ENCODE measurements at places on chromosomes 16 and 17.
A peak's percentile ranks its signal among the peaks of the same experiment; 100 is the strongest.

DNA sequence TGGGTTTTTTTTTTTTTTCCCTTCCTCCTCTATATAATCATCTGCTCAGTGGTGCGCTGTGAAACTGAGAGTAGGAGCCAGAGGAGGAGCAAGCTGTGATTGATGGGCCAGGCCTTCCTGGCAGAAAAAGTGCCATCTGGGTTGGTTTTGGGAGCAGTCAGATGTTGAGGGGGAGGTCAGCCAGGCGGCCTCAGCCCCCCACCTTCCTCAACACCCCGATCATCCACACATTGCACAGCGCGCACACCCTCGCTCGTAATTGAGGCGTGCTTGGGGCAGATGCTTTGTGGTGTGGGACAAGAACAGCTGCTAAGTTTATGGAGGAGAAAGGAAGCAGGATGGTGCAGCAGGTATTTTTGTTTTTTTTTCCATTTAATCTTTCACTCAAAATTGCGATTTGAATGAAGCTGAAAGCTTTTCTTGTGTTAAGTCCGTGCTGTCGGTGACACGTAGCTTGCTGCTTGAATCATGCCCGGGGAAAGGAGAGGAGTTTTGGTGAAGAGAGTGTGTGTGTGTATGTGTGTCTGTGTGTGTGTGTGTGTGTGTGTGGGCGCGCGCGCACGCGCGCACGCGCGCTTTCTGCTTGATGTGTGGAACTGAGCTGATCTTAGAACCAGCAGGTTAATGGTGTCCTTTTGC lies 177.4 kb downstream of the RBFOX1 start:
- no peak for DNase-seq

GRCh38 chr17:16926571-16927451 lies 45.1 kb downstream of the TNFRSF13B start:
- DNase-seq, result no peak

DNA sequence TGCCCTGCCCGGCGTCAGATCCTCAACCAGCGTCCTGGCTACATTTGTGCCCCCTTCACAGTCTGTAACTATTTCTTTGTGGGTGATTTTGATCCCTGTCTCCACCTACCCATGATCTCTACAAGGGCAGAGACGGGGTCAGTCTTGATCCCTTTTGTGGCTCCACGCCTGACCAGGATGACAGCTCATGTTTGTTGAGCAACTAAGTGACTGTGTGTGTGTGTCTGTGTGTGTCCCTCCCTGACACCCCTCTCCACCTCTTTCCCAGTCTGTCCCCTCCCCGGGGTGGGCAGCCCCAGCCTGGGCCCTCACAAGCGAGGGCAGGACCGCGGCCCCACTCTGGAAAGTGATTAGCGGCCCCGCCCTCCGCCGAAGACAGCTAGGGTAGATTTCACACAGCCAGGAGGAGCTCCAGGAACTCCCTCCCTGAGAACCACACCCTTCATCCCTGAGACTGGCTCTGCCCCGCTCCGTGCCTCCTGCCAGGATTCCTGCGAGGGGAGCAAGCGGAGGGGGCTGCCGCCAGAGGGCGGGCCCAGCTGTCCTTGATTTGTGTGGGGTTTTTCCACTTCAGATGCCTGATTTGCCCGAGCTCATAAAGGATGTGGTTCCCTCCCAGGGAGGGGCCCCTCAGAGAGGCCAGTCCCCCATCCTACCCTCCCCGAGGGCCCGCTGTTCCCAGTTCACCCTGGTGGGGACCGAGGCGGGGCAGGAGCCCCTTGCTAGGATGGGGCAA lies 5.3 kb upstream of the HS3ST6 start:
- DNase-seq, result no peak

GRCh38 chr17:297758-298157 lies 54.8 kb downstream of the RPH3AL start:
- no peak for DNase-seq

DNA sequence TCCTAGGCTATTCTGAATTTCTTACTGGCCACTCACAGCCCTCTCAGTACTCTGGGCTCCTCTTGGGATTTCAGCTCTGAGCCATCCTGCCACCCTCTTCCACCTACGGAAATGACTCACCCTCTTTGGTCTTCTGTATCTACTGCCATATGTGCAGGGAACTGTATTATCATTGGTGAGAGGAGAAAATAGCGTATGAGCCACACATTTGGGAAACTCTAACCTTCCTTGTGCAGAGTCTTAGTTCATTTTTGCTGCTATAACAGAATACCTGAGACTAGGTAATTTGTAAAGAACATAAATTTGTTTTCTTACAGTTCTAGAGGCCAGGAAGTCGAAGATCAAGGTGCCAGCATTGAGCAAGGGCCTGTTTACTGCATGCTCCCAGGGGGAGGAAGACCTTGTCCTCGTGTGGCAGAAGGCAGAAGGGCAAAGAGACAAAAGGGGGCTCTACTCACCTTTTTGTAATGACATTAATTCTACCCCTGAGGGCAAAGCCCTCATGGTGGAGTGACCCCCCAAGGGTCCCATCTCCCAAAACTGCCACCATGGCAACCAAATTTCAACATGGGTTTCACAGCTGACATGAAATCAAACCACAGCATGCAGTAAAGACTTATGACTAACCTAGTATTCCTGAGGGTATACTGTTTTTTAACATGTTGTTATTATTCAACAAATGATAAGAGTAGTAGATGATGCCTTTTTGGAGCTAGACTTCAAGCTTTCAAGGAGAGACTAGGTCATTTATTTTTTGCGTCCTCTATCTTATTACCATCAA lies 191.8 kb downstream of the PRKCA start:
- DNase-seq, result peak; percentile 59

GRCh38 chr17:43416998-43417890 lies 18.5 kb downstream of the ARL4D start:
- DNase-seq, result no peak

DNA sequence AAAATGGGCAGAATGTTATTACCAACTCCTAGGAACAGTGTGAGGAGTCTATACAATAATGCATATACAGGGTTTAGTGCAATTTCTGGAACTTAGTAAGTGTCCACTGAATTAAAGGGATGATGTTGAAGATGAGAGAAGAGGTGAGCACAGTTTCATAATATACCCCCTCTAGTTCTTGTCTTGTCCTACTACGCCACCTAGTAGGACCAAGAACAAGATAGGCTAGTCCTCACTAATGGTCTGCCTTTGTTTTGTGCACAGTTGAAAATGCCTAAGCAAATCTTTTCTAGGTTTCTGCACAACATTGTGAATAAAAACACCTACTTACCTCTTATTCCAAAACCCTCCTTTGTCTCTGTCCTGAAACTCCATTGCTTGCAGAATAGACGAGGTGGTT lies 670.2 kb downstream of the CDH8 start:
- no peak for DNase-seq

DNA sequence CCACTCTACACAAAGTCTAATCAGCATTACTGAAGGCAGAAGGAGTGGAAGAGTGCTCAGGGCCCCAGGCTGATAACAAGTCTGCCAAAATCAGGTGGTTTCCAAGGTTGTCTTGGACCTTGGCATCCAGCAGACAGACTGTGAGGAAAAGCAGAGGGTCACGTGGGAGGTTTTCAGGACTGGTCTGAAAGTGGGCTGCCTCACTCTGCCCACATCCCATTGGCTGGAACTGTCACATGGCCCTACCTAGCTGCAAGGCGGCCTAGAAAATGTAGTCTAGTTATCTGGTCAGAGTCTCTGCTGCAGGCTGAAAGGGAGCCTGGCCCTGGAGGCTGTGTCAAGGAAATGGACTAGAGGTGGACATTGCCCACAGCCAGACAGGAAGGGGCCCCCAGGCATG lies 310.7 kb upstream of the ASIC2 start:
- DNase-seq, result no peak

DNA sequence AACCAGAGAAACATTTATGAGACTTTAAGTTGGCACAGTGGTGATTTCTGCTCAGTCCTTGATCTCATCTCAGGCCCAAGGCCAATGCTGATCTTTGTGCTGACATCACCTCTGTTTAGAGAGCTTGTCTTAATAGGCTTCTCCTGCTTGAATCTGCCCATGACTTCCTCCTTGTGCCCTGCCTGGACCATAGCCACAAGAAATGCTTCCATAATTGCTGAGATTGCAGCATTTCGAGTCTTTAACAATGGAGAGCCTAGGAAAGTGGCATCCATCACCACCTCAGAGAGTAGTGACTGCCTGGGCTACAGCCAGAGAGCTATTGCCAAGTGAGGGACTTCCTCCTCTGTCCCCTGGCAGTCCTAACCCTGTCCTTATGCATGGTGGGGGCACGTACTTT lies 25.1 kb upstream of the MMP2 start:
- DNase-seq, result no peak

DNA sequence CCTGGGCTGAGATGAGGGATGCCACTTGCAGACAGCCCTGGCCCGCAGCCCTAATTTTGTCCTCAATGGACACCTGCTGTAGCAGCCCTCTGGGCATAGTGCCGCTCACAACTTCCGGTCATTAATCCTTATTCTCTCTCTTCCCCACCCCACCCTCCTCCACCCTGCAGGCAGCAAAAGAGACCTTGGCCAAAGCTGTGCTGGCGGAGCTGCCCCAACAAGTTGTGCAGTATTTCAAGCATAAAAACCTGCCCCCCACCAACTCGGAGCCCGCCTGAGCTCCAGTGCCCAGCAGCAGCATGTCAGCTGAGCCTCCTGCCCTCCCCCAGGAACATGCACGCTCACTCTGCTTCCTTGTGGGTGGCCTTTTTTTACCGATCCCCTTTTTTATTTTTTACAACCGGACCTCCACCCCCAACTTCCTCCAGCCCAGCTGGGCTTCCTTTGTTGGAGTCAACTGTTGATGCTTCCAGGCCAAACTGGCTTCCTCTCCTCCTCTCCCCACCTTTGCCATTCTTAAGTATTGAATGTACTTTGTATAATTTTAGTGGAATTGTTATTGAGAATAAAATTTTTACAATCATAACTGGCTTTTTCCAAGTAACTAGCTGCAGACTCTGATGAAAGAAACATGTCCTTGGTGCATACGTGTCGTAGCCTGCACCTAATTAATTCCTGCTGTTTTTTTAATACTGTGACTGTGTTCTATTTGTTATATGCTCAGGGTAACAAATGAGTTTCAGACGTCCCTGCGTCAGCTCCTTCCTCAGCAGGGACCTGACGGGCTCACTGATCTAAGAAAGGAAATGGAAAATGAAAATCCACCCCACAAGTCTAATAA lies 38.2 kb downstream of the PSME3IP1 start:
- DNase-seq, result no peak

- DNase-seq, result no peak
Measured at GRCh38 chr16:68948230-68948910, 105.0 kb downstream of the TANGO6 start.

DNA sequence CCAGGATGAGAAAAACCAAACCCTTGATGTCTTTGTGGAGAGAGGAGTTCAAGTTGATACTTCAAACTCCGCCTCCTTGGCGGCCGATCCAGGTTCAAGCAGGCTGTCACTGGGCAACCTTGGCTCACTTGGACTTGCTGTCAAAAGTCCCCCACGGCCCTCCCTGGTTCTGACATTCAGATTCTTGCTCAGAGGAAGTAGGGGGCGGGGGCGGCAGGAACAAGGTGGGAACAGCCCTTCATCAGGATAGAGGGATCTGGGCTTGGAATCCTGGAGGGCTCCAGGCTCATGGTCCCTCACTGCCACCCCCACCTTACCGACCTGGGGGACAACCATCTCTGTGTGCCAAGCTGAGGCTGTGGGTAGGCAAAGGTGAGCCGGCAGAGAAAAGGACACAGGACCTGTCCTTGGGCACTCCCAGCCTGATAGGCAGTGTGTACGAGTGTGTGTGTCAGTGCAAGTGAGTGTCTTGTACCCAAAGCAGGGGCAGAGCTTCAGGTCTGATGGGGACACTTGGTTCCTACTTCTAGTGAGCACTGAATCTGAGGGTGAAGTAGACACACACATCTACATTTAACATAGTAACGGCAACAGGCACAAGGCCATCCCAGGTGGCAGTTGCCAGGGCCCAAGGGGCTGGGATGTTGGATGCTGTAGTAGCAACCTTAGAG lies 6.6 kb upstream of the TSPOAP1 start:
- no peak for DNase-seq

GRCh38 chr17:11899537-11899942 lies 97.7 kb downstream of the ZNF18 start:
- DNase-seq, result no peak

GRCh38 chr16:622920-623280 lies 7.9 kb upstream of the WFIKKN1 start:
- no peak for DNase-seq

DNA sequence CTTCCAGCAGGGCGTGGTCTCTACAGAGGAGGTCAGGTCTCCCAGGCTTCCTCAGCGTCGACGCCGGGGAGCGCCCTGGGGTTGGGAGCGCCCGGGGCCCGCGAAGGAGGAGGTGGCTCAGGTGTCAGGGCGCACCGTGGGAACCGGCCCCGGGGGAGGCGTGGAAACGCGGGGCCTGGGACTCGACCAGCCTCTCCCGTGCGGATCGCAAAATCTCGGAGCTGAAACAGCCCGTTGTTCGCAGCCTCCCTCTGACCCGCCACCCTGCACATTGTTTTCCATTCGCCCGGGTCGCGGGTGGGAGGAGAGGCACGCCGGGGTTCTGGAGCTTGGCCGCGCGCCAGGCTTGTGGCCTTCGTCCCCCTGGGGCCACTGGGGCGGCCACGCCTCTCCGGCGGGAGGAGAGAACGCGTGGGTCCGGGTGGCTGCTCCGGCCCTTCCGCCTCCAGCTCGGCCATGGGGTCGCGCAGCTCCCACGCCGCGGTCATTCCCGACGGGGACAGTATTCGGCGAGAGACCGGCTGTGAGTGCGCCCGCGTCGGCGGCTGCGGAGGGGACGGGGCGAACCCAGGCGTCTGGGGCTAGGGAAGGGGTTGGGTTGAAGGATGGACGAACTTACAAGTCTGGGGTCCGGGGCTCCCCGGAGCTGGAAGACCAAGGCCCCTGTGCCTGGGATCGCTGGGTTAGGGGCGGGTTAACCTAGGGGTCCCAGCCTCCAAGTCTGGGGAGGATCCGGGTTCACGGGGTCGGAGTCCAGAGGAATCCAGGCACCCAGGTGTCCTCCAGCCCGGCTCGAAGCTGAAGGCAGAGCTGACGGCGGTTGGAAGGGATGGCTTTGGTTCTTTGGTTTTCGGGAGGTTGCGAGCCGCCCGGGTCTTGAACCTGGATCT lies at the start of gene CHP2:
CHP2 (plus strand) TSS at position 433 of the 890 bp plus-strand sequence; CDS start at position 457, 24 bp downstream.
- DNase-seq, result no peak

- no peak for DNase-seq
Measured at GRCh38 chr17:73592079-73592415, 52.2 kb downstream of the SDK2 start.

DNA sequence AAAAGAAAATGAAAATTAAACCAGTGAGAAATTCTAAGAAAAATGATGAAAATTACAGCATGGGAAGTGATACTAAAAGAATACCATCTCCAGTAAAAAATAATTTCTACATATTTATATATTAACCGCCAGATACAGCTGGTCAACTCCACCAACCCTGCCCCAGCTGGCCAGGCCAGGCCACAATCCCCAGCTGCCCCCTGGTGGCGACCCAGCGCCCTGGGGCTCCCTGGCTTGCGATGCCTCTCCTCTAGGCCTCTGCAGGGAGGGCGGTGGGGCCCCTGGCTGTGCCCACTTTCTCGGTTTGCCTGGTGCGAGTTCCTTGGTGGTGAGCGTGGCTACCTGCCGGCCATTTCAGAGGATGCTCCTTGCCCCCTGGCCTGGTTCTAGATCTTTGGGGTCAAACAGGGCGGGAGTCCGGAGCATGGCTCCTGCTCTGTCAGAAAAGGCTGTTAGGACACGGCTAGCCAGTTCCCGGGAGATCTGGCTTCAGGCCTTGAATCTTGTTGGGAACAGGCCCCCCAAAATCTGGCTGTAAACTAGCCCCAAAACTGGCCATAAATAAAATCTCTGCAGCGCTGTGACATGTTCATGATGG lies 14.5 kb downstream of the GLIS2 start:
- no peak for DNase-seq
